ENCODE measurements at places on chromosomes 16 and 17. TPM values are rescaled to one million over a fixed set of nuclear protein-coding genes. Genes with fewer than 3 reads are reported as not detected.

- H3K27me3 ChIP-seq: no peaks in the 10 kb centered on the region
- no peak overlapping the region for H3K4me3 ChIP-seq
- no peak for DNase-seq
- H3K36me3 ChIP-seq: peaks cover 10% of the 10 kb centered on the region
- H3K4me1 ChIP-seq: peaks cover 10% of the 10 kb centered on the region
Observed at GRCh38 chr16:67946128-67946569, 2.2 kb upstream of the LCAT start.

DNA sequence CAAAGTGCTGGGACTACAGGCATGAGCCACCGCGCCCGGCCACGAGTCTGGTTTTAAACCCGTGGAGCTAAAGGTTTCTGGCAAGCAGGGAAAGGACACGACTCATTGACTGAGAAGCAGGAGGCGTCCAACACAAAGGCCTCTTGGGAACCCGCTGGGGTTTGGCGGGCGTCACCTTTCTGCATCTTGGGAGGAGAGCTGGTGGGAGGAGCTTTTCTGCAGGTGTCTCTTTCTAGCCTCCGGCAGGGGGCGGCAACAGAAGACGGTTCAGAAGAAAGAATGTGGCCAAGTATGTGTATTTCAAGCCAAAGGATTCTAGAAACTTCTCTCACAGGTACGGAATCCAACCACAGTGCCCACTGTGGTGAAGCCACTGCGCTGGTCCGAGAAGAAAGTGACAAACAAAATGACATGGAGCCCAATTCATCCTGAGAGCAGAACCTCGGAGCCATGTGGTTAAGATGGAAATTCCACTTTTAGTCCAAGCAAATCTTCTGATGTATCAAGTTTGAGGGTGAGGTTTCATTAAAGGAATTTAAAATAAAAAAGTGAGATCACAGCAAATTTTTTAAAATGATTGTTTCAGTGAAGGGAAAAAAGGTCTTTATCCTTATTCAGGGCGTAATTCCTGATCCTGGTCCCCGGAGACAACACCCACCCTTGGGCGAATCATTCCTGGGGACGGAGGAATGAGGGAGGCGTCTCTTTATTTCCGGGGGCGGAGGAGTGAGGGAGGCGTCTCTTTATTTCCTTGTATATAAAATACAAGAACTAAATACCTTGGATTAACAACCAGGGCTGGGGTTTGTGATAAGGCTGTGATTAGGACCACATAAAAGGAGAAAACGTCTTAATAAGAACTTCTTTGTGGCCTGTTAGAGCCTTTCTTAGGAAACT lies 97.6 kb downstream of the MRM3 start:
- H3K4me1 ChIP-seq: peaks cover 17% of the 10 kb centered on the region
- no peak overlapping the region for H3K4me3 ChIP-seq
- H3K36me3 ChIP-seq: no peaks in the 10 kb centered on the region
- no peak overlapping the region for H3K27ac ChIP-seq
- peak; percentile 60 for DNase-seq

DNA sequence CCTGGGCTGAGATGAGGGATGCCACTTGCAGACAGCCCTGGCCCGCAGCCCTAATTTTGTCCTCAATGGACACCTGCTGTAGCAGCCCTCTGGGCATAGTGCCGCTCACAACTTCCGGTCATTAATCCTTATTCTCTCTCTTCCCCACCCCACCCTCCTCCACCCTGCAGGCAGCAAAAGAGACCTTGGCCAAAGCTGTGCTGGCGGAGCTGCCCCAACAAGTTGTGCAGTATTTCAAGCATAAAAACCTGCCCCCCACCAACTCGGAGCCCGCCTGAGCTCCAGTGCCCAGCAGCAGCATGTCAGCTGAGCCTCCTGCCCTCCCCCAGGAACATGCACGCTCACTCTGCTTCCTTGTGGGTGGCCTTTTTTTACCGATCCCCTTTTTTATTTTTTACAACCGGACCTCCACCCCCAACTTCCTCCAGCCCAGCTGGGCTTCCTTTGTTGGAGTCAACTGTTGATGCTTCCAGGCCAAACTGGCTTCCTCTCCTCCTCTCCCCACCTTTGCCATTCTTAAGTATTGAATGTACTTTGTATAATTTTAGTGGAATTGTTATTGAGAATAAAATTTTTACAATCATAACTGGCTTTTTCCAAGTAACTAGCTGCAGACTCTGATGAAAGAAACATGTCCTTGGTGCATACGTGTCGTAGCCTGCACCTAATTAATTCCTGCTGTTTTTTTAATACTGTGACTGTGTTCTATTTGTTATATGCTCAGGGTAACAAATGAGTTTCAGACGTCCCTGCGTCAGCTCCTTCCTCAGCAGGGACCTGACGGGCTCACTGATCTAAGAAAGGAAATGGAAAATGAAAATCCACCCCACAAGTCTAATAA lies 38.2 kb downstream of the PSME3IP1 start:
- no peaks in the 10 kb centered on the region for H3K27me3 ChIP-seq
- H3K36me3 ChIP-seq: peaks cover 6% of the 10 kb centered on the region
- H3K4me1 ChIP-seq: peaks cover 29% of the 10 kb centered on the region
- DNase-seq: no peak
- H3K27ac ChIP-seq: peak overlapping the region; percentile 72
- no peak overlapping the region for H3K4me3 ChIP-seq

DNA sequence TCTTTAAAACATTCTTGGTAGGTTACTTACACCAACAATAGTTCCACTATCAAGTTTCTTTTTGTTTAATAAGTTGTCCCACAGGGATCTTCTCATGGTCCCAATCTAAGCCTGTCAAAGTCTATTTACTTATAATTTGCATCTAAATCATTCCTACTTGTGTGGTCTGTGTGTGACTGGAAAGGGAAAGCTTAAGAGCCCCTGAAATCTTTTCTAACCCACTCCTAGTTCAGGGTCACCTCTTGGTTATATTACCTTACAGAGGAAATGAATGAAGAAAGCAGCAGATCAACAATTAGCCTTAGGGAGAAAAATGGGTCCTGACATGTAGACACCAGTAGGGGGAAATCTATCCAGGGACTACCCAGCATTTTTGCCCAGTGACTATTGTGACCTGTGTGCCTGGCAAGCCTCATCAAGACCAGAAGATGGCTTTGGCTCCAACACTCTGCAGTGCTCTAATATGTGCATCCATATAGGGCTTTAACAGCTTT lies 110.4 kb upstream of the HAS3 start:
- no peaks in the 10 kb centered on the region for H3K27me3 ChIP-seq
- no peaks in the 10 kb centered on the region for H3K4me1 ChIP-seq
- H3K36me3 ChIP-seq: peaks cover 7% of the 10 kb centered on the region
- no peak for DNase-seq
- H3K27ac ChIP-seq: no peak overlapping the region

GRCh38 chr17:81682565-81683207 lies 911 bp downstream of the ARL16 start:
- H3K4me3 ChIP-seq: peak overlapping the region; percentile 86
- no peaks in the 10 kb centered on the region for H3K27me3 ChIP-seq
- H3K4me1 ChIP-seq: peaks cover 39% of the 10 kb centered on the region
- no peak for DNase-seq

VASN gene
- total RNA-seq: not detected

GOT2 gene
- 75.6 TPM for total RNA-seq

MMP25 gene
- total RNA-seq: 19.8 TPM

Data from activated CD4-positive, alpha-beta T cell treated with anti-CD3 and anti-CD28 coated beads, Interleukin-2, amount 10 ng/mL, durations not matched to agents 7 days and 5 days (primary cell).